Left hindlimb (tissue), 1 donor: ENCODE measurements at places on chromosomes 16 and 17.

DNA sequence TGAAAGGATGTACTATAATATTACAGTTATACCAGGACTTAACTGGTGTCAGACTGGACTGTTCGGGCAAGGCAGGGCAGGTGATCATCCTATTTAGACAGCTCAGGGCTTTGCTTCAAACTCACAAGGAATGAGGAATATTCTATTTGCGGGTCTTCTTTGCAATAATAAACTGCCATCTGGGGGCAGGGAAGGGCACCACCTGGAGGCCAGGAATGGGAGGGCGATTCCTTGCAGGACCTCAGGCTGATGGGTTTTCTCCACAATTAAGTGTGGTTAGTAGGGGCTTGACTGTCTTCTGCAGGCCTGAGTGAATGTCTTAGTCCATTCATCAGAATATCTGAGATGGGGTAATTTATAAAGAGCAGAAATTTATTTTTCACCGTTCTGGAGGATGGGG lies 424.1 kb downstream of the CA10 start:
- DNase-seq: no peak

DNA sequence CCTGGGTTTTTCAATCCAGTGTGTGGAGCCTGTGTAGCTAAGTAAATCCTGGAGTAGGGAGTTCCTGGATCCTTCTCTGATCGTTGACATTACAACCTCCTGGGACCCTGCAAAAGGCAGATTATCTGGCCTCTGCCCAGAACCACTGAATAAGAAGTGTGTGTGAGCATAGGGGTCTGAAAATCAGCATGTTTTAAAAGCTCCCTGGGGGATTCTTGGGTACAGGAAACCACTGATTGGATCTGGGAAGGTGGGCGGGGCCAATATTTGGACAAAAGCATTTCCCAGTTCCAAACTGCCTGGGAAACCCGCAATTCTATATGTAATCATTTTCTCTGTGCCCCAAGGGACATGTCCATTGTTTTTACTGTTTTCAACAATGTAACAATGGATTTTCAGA lies 27.2 kb upstream of the BEAN1 start:
- peak; percentile 61 for DNase-seq

DNA sequence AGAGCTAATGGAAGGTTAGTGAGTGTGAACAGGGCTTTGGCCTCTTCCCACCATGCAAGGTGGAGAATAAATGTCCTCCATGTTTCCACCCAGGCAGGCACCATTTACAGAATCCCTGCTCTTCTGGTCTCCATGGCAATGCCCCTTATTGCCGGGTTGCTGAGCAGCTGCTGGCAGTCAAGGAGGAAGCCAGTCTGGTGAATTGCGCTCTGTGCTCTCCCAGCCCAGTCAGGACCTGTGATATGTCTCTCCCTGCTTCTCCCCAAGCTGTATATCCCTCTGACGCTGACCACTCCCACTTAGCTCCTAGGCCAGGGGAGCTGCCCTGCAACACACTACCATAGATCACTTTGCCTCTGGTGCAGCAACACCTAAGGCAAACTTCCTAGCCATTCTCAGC lies 402.1 kb upstream of the ERCC4 start:
- DNase-seq: no peak

DNA sequence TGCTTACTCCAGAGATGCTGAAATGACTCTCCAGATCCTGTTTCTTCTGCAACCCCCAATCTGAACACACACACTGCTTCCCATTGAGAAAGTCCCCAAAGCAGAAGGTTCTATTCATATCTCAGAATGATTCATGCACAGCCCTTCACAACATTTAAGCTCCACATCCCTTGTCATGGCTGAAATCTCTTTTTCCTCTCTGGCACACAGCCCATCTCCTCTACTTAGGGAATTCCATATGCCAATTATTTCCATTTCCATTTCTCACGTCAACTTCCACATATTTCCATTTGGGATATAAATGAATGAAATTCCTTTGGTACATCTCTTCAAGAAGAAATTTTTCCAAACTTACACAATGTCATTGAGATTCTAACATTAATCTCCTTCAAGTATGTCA lies 119.6 kb downstream of the CDH11 start:
- DNase-seq: no peak

DNA sequence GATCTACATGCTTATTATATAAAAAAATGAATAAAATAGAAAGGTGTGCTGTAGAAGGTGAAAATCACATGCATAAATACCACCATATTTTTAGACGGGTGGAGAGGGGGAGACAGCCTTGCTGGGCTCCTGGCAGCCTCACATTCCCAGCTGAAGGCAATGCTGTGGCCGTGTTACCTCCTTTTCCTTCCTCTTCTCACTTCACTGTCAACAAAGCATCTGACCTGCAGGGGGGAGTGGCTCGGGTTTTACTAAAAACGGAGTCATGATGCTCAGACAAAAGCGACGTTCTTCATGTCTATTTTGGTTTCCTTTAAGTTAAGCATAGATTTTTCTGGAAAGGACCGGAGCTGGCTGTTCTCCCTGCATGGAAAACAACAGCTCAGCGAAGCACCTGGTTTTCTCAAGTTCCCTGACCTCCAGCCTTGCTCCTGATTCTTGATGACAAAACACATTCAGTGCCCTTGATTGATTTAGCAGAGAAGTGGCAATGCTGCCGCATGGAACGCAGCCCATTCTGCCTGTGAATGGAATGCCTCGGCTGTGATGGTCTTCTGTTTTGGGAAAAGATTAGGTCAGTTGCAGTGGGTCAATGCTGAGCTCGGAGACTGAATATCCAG lies 5.5 kb upstream of the RPTOR start:
- DNase-seq: no peak

GRCh38 chr16:27748868-27749546 lies 199.1 kb downstream of the KATNIP start:
- DNase-seq: no peak

DNA sequence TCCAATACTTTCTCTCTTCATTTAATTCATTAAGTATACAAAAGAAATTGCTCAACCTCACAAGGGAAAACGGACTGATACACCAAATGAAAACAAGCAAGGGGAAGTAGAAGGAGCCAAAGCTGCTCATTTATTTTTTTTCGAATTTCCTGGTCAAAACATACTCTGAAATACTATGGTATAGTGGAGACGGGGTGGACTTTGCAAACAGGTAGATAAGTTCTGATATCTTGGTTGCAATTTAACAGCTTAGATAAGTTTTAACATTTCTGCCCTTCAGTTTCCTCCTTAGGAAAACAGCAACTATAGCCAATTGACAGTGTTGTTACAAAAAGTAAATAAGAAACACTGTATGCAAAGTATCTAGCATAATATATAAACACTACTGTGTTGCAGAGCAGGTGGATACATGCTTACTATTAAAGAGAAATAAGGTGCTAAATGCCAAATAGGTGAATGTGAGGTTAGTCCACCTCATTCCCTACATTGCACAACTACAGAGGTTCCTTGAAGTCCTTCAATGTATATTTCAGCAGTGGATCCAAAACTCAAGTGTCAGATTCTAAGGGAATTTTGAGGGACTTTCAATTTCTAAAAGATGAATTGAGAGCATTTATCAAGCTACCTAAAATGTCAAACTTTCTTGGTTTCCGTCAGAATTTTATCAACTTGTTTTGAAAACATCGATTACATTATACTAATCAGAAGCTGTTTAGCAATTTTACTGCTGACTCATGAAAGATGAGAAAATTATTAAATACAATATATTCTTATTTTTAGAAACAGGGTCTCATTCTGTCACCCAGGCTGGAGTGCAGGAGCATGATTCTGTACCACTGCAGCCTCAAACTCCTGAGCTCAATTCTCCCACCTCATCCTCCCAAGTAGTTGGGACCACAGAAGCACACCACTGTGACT lies 11.0 kb downstream of the CCDC47 start:
- DNase-seq: no peak

GRCh38 chr17:69684251-69684650 lies 269.8 kb downstream of the MAP2K6 start:
- no peak for DNase-seq

DNA sequence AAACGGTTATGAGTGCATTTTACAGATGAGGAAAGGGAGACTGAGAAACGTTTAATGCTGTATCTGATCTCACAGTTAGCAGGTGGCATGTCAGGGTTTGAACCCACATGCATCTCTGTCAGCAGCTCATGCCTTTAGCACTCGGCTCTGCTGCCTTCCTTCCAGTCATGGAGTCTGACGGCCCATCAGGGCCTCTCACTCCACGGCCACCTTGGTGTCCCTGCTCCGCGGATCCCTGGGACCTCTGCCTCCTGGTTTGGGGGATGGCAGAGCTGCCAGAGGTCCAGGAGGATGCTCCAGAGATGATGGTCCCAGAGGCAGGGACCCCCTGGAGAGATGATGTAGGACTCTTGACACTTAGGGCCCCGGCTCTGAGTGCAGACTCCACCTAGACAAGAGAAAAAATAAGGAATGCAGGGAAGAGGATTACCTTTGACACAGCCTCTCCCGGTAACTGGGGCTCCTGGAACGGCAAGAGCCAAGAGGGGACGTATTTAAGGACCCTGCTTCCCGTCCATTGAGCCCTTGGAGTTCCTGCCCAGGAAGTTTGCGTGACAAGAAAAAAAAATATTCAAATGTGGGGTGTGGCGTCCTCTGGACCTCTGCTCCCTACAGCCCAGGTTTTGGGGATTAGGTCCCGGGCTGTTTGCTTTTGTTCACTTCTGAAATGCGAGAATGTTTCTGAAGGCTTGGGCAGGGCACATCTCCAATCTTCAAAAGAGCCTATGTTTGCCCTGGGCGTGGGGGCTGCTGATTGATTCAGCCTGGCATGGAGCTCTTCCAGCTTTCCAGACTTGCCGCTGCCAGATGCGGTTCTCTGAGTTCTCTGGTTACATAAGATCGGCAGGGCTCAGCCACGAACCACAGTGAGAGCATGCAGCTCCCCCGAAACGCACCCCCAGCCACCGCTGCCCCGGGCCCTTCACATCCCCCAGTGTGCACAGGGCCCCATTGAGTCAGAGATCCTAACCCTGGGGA lies at the start of gene ALDH3A1:
ALDH3A1 (minus strand) TSS at position 470 of the 978 bp plus-strand sequence. CDS start 3,169 bp downstream, outside the sequence.
- DNase-seq: peak; percentile 59

- no peak for DNase-seq
Measured at GRCh38 chr16:12501707-12502457, 301.8 kb downstream of the CPPED1 start.

DNA sequence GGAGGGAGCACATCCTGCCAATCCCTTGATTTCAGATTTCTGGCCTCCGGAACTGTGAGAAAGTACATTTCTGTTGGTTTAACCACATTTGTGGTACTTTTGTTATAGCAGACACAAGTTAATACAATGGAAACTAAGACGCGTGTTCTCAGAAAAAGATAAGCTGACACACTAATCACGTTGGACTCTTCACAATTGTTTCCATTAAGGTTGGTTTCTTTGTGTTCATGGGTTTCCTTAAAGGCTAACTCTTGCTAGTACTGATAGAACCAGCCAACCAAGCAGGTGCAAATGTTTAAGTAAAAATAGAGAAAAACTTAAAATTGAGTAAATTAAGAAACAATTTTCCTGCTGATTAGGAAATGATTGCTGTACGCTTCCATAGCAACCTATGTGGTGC lies 59.4 kb downstream of the CMC2 start:
- DNase-seq: no peak

DNA sequence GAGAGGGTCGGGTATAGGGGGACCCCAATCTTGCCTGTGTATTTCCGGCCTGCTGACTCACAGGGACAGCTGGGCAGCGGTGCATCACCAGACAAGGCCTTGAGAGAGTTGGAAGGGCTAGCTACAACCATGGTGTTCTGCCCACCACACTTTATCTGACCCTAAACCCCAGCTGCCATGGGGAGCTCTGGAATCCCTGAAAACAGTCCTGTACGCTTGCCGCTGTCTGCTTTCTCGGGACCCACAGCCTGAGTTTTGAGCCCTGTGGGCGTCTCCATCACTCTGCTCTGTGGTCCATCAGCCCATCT lies 100.4 kb upstream of the GSE1 start:
- no peak for DNase-seq

DNA sequence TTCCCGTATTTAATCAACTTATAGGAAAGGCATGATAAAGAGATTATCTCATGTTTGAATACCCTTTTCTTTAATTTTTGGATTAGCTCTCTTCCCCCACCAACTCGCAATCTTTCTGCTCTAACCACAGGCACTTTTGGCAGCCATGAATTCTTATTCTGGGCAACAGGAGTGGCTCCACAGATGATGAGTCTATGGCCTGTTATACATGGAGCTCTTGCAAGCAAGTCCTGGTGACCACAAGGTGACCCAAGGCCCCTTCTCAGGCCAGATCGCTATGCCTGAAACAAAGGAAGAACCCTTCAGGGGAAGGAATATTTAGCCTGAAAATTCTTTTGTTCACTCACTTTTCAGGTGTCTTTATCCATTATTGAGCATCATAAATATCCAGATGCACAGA lies 10.8 kb upstream of the ZNF267 start:
- no peak for DNase-seq

GRCh38 chr16:50699326-50700159 lies 6.1 kb downstream of the NOD2 start:
- no peak for DNase-seq

GRCh38 chr17:62109378-62109902 lies 44.4 kb upstream of the MED13 start:
- DNase-seq: no peak

GRCh38 chr17:54780238-54780637 lies 120.4 kb upstream of the TOM1L1 start:
- DNase-seq: no peak

DNA sequence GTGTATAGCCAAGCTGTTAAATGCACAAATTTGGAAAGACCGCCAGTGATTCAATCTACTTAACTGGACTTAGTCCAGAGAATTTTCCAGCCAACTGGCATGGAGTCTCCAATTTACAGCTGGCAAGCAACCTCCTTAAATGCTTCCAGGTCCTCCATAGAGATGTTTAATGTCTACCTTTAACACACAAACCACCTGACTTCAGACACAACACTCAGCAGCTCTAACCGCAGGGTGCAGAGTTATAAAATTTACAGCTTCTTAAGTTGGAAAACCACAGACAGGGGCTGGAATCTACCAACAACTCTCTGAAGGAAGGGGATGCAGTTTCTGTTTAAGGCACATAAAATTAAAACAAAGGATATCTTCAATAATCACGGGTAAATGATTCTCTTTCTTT lies 106.9 kb downstream of the SYCE1L start:
- no peak for DNase-seq
